ENCODE measurements at places on chromosomes 12 and 14.

- no peak for DNase-seq
Measured at GRCh38 chr12:49093792-49094159, 825 bp downstream of the DHH start.

DNA sequence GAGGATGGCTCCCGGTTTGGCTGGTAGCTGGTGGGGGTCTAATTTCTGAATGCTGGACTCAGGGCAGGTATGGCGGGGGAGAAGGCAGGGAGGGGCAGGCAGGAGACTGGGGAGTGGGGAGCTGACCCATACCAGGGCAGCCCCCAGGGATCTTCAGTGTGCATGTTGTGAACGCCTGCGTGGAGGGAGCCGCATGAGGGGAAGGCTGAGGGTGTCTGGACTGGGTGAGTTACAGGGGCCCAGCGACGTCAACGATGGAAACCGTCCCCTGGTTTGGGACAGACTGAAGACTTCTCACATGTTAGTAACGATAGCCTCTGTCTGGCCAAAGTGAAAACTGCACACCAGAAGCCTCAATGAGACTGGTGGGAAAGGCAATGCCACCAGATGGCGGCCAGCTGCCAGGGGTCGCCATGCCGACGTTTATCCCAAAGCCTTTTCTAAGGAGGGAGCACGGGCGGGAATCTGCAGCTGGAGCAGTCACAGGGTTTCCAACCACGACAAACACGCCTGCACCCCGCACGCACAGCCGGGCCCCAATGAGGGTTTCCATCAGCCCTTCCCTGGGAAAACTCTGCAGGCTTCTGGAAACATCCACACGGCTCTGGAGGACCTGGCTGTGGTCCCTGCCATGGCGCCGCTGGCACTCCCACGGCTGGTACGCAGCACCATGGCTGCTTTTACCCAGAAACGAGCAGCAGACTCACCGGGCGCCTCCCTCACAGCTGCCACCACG lies 14.0 kb downstream of the PGAM5 start:
- peak; percentile 20 for DNase-seq

DNA sequence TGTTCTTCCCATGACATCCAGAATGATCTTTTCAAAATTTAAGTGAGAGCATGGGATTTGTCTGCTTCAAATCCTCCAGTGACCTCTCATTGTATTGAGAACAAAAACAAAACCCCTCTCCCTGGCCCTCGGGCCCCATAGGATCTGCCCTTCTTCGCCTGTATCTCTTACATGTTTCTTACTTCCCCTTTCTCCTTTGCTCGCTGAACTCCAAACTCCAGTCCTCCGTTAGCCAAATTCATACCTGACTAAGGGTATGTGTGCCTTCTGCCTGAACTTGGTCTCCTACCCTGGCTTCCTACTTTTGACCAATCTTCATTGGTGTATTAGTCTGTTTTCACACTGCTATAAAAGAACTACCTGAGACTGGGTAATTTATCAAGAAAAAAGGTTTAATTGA lies 13.2 kb upstream of the TSPAN11 start:
- no peak for DNase-seq

DNA sequence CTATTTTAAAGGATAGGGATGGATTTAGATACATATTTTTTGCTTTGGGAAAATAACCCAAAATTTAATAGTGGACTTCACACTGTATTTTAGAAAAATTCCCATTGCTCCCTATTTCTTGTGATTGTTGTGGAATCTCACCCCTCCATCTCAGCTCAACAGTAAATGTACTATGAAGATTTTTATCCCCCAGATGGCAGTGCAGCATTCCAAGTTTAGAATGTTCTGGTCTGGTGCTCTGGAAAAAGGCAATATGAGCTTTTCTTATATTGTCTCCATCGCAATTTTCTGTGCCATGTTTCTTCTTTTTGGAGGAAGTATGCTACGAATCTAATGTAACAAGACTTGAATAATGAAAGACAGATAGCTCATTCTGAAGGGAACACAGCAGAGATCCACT lies 471.7 kb upstream of the SYT1 start:
- DNase-seq = no peak

DNA sequence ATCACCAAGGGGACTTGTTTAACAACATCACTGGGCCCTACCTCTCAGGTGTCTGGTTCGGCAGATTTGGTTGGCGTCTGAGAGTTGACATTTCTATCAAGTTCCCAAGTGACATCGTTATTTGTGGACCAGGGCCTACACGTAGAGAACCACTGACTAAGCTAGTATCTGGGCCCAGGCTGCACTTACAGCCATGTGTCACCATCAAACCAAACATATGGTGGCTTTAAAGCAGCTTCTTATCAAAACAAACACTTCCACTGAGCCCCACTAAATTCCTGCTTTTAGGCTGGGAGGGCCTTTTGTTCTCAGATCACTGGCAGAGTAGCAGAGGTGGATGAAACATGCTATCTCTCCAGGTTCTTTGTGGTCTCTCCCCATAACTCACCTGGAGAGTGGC lies 220.5 kb downstream of the PELI2 start:
- DNase-seq = no peak

DNA sequence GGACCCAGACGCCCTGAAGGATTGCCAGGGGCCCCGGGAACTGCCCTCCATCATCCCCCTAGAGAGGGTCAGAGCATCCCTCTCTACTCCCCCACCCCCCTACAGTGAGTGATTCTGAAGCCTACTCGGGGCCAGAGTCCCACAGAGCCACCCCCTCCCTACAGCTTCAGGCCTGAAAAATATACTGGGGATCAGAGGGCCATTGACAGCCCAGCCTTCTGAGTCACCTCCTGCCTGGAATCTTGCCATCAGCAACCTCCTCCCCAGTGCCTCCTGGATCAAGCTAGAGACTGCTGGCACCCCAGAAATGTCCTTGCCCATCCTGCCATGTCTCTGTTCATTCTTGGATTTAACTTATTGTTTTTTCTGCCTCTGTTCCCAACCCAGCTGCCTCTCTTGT lies 21.7 kb upstream of the MIA2 start:
- DNase-seq = no peak

GRCh38 chr14:20801726-20802125 lies 918 bp downstream of the RNASE1 start:
- DNase-seq = no peak

GRCh38 chr14:33932033-33932432 lies 18.8 kb downstream of the EGLN3 start:
- no peak for DNase-seq

DNA sequence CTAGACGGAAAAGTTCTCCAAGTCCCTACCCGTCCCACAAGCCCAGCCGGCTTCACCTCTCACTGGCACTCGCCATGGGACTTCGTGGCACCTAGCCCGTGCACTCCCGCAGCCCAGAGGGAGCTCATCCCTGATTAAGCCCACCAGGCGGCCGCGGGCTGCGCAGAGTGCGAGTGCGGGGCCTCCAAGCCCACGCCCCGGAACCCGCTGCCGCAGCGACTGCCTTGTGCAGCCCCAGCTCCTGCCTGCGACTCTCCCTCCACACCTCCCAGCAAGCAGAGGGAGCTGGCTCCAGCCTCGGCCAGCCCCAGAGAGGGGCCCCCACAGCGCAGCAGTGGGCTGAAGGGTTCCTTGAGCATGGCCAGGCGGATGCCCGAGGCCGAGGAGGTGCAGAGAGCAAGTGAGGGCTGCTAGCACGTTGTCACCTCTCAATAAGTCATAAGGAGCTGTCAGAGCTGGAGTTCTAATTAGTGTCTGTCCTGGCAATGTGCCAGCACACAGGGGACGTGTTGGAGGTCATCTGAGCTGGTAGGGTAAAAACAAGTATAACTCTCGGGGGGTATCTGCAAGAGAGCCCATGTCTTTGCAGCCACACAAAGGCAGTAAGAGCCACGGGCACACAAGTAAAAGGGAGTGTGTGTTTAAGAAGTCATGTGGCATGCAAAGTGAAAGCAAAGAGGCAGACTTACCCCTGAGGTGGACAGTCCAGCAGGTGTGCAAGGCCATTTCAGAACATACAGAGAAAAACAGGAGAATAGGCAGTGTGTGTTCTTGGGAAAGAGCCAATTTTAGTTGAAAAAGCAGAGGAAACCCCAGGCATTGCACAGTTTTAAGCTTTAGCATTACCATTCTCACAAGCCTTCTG lies 27.1 kb upstream of the TMTC2 start:
- DNase-seq = no peak

DNA sequence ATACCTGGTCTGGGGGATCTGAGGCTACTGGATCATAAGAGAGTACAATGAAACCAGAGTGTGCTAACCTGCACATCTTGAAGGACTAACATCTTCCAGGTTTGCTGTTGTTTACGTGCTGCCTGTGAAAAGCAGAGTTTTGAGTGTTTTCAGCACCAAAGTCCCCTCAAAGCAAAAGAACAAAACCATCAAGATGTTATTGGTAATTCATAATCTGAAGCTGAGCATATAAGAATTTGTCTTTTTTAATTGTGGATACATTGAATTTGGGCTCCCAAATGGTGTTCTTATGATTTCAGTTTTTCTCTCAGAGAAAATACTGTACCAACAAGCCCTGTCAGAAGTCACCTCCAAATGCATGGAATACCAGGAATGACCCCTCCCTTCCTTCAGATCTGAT lies 110.2 kb downstream of the BTG1 start:
- no peak for DNase-seq

DNA sequence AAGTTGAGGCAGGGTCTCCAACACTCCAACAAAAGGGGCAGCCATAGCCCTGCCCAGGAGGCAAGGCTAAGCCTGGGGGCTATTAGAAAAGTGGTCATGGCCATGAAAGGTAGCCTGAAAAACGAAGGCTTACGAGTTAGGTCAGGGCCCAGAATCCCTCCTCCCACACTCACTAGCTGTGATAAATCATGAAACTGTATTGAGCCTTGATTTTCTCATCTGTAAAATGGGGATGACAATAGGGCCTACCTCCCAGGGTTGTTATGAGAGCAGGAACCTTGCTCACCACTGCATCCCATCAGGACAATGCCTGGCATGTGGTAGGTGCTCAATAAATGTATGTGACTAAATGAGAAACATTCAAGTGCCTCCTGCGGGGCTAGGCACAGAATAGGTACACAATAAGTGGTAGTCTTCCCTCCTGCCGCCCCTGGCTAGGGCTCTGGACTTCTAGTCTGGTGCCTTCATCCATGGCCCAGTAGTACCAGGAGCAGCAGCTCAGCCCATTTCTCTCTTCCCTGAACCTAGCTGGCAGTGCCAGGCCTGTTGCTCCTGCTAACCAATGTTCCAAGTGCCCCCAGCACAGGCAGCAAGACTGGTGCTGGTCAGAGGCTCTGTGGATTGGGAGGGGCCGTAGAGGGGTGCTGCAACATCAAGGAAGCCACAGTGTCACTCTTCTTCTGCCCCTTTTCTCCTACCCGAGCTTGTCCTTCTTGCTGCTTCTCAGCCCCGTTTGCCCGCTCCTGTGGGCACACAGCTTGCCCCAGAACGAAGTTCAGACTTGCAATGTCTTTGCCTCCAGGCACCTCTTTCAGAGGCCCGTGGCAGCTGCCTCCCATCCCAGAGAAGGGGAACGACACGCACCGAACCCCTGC lies 7.8 kb downstream of the PGF start:
- no peak for DNase-seq

DNA sequence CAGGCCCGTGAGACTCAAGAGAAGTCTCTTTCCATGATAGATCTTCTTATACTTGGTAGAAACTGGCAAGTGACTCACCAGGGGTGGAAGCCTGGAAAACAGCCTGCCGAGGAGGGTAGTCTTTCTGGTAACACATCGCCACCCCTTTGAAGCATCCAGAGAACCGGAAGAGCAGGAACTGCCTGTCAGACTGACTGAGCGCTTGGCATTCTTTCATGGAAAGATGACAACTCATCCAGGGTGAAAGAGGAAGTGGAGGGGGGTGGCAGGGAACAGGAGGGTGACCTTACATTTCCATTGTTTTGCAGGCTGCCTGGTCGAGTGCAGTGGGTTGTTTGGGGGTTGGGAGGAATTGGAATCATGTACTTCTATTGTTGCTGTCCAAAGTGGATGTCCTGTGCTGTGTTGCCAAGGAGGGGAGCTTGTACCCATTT lies 34.5 kb downstream of the PRKCH start:
- DNase-seq = no peak

DNA sequence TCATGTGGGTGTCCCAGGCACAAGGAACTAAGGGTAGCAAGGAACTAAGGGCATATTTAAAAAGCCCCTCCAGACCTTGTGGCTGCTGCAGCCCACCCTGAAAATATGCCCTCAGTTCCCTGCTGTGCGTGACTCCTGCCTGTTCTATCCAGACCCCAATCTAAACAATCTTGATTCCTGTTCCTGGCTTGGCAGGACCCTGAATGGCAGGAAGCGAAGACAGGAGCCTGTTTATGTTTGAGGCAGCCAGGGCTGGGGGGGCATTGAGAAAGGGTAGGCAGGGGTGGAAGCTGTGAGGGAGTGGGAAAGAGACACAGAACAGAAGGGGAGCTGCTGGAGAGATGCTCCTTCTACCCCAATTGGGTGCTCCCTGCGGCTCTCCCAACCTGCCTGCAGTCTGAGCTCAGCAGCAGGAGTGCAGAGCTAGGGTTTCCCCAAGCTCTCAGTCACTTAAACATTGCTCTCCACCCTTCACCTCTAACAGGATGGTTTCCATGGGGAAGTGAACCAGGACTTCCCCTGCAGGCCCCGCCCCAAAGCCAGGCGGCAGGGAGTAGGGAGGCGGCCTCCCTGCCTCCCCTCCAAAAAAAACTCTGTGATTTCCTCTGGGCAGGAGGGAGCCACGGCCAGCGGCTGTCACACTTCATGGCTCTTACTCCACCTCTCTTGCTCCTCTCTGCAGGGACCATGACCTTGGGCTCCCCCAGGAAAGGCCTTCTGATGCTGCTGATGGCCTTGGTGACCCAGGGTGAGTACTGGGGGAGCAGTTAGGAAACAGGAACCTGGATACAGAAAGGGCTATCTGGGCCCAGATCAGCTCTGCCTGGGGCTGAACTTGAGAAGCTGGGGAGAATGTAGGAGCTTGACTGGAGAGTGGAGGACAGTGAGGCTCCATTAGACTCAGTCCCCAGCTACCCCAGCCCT lies 4.7 kb downstream of the ACVRL1 start:
- DNase-seq = no peak

DNA sequence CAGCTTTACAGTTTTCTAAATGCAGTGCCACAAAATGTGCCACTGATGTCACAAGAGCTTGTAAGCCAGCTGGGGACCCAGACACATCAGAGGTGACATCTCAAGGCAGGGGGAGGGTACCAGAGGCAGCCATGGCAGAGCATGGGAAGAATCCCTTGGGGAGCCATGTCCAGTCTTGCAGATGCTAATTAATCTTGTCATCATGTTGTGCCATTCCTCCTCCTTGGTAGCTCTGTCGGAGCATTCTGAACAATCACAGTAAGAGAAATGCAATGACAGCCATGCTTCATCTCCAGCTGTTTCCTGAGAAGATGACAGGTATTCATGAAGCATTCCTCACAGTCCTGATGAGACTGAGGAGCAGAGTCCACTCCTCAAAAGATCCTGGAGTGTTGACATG lies 287.9 kb downstream of the RPAP3 start:
- no peak for DNase-seq

- DNase-seq = no peak
Measured at GRCh38 chr14:44027397-44027796, 479.7 kb downstream of the FSCB start.

- no peak for DNase-seq
Measured at GRCh38 chr12:88556213-88556774, 24.0 kb downstream of the KITLG start.

DNA sequence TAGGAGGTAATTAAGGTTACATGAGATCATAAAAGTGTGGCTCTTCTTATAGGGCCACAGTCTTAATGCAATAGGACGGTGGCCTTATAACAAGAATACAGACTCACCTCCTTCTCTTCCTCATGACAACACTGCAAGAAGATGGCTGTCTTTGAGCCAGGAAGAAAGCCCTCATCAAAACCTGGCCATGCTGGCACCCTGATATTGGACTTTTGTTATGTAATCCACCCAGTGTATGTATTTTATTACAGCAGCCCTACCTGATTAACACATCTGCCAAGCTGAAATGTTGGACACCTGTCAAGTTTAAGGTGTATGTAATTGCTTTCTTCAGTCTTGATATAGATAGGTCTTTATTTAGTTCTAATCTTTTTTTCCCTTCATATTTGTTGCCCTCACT lies 217.0 kb downstream of the GPHN start:
- no peak for DNase-seq
